ENCODE measurements at places on chromosomes 12 and 14.

DNA sequence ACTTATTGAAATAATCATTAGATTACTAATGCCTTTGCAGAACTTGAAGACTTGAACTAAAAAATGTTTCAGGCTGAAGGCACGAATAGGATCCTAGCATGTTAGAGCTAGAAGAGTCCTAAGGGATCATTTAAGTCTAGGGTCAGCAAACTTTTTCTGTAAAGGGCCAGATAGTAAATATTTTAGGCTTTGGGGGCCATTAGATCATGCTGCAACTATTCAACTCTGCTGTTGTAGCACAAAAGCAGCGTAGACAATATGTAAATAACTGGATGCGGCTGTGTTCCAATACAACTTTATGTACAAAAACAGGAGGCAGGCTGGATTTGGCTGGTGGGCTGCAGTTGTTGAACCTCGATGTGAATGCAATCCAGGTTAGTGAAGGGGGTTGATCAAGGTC lies 221.7 kb downstream of the ATP23 start:
- no peak for DNase-seq

GRCh38 chr12:93203361-93203760 lies 174.4 kb upstream of the NUDT4 start:
- DNase-seq: no peak

- no peak for DNase-seq
Measured at GRCh38 chr14:81209167-81209836, 11.5 kb downstream of the GTF2A1 start.

GRCh38 chr12:113227686-113228391 lies 6.6 kb downstream of the TPCN1 start:
- DNase-seq: no peak

DNA sequence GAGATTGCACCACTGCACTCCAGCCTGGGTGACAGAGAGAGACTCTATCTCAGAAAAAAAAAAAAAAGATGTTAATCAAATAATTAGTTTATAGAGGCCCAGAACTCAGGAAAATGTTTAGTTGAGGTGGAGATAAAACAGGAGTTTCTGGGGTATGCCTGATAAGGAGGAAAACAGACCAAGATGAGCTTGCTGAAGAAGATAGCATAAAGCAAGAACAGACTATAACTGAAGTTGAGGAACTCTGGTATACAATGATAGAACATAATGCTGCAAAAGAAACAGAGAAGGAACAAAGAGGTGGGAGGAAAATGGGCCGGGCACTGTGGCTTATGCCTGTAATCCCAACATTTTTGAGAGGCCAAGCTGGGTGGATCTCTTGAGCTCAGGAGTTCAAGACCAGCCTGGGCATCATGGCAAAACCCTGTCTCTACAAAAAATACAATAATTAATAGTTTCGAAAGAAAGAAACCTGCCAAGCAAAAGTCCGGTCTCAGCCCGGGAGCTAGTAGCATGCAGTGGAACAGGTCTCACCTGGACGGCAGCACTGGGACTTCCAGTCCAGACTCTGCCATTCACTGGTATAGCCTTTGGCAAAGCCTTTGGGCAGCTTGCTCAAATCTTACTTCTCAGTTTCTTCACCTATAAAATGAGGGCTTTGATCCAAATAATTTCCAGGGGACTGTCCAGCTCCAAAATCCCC lies 25.4 kb downstream of the SLC35E3 start:
- no peak for DNase-seq

All from CD4-positive, alpha-beta T cell treated with Interleukin-6 at 100 ng/mL for 8 hours (primary cell).